RCC 7860 (cell line): ENCODE measurements at places on chromosomes 7 and 10.

DNA sequence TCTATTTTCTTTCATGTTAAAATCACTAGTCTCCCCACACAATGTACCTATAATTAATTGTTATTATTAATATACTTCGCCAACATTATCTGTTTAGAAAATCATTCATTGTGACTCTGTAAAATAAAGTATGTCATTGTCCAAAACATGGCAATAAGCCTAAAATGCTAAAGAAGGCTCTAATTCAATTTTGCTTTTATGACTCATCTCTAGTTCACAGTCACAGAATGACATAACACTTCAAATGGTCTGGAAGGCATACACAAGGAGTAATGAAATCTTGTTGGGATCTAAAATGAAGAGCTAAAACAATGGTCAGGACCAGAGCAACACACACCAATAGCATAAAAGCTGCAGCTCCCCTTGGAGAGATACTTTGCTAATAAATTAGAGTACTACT, 505.8 kb downstream of the GPAM start:
- DNase-seq, result no peak

GRCh38 chr10:114634609-114634979, 23.5 kb downstream of the ABLIM1 start:
- peak; percentile 94 for DNase-seq

GRCh38 chr7:142153400-142153799, 41.9 kb downstream of the MGAM2 start:
- no peak for DNase-seq

GRCh38 chr10:43166207-43166879, 28.1 kb downstream of the CSGALNACT2 start:
- no peak for DNase-seq

DNA sequence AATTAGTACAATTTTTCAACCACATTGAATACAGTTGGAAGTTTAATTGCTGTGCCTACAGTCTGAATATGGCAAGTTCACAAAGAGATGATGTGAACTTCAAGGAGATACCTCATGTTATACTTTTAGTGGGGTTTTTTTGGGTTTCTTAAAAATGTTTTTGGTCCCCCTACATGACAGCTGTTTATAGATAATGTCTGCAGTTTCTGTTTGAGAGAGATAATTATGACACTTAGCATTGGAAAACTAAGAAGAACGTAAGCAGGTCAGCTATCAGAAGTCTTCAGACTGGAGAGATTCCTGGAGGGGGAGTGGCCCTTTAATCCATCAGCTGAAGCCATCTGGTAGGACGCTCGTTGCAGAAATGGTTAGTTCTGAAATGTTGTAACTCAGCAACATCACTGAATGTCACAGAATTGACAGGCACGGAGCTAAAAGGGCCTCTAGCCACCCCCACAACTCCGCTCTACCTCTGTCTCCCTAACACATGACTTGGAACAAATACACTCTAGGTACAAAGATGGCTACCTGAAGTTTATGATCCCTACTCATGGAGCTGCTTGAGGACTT, 29.0 kb downstream of the TIMM23 start:
- no peak for DNase-seq

- DNase-seq, result no peak
Measured at GRCh38 chr10:31073996-31074721, 42.5 kb upstream of the ZNF438 start.

DNA sequence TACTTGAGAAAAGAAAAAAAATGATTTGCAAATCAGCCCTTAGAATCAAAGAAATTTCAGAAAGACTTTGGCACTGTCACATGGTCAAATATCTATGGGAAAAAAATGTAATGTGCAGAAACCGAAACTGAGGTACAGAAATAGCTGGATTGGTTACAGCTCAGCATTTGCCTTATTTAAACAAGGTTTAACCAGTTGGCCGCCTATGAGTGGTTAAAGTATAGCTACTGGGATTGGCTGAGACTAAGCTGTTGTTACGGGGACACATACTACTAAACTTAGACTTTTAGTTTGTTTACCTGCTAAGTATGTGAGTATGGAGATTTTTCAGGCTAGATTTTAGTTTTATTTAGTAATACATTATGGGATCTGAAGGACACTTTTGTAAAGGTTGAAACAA, 38.6 kb downstream of the SFTPD start:
- DNase-seq, result no peak

DNA sequence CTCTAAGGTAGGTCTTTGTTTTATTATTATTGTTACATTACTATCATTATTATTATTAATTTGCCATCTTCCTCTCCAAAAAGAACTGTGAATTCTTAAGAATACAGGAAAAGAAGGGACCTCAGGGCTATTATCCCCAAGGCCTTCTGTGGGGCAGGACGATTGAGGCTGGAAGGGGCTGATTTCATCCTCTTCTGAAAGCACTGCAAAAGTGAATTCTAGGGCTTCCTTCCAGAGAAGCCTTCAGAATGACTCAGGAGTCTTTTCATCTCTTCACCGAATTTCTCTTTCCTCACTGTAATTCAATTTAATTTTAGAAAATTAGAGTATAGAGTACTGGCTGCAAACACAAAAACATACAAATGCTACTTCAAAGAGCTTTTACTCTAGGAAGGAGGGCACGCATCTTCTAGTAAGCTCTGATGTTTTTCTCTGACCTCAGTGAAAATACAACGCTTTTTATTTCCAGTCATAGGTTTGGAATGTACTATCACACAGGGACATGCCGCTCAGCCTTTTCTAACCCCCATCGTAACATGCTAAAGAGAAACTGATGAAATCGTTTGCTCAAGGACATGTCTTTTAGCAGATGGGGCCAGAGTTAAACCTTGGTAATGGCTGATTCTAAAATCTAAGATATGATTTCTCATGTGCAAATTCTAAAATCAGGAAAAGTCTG, 280.2 kb upstream of the PITRM1 start:
- peak; percentile 89 for DNase-seq

DNA sequence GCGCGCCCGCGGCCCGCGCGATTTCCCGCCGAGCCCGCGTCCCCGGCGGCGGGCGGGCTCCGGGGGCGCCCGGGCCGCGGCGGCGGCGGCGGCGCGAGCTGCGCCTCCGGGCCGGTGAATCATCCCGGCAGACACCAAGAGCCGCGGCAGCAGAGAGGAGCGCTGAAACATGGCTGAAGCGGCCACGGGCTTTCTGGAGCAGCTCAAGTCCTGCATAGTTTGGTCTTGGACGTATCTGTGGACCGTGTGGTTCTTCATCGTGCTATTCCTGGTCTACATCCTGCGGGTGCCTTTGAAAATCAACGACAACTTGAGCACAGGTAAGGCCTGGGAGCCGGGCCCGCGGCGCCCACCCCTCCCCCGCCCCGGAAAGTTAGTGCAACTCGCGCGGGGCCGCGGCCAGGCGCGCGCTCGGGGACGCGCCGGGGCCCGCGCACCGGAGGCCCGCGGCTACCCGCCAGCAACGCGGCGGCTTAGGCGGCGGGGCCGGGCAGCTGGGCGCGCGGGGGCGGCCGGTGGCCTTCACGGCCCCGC, at the start of gene ST7:
ST7 (plus strand) TSS at position 130 of the 534 bp plus-strand sequence; CDS start at position 170, 40 bp downstream.
- DNase-seq, result peak; percentile 66

GRCh38 chr7:27925573-27926201, 185.7 kb downstream of the TAX1BP1 start:
- no peak for DNase-seq

DNA sequence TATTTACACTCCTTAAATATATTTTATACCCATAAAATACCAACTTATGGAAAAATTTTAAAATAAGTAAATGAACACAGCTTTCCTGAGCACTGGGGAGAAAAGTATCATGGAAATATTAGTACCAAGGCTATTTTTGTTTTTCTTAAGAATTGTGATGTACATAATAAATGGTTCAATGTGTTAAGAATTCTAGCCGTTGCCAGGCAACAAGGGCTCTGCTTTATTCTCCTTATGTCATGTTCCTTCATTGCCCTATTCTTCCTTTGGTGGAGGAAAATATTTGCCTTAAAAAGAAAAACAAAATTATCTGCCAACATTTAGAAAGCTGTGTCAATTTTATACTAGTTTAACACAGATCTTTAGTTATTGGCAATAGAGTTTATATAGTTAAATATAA, 2.6 kb upstream of the ZPBP start:
- no peak for DNase-seq
